ENCODE measurements at places on chromosomes 7 and 10.

- DNase-seq, result no peak
Observed at GRCh38 chr7:128879939-128880746, 17.5 kb downstream of the ATP6V1F start.

GRCh38 chr10:17841050-17841449 lies 31.9 kb downstream of the MRC1 start:
- DNase-seq, result no peak

DNA sequence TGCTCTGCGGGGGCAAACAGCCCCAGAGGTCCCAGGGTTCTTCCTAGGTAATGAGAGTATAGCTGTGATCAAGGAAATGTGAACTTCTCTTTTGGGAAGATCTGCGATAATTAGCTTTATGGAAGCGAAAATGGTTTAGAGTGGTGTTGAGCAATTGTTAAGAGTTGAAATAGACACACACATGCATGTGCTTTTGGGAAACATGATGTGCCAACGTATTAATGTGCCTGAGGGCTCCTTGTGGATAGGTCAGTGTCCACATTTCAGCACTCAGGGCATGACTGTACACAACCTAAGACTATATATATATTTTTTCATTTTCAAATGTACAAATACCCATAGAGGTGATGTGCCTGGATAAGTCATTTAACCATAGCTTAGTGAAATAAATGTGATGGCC lies 67.0 kb downstream of the GSDME start:
- no peak for DNase-seq

DNA sequence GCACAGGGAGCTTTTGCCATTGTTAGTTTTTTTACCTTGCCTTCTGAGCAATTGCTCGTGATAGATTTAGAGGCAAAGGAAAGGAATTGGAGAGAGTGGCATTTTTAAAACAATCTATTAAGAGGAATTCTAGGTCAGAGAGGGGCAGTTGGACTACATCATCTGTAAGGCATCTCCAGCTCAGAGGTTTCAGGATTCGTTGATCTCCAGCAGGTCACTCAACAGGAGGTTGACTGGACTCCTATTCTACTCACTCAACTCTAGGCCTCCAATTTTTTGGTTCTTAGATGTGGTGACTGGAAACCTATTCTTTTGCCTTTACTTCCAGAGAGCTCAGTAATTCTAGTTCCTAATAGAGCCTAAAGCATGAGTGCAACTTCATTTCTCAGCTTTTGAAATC lies 42.8 kb downstream of the TBXAS1 start:
- DNase-seq, result no peak

GRCh38 chr7:80721883-80722615 lies 83.6 kb downstream of the CD36 start:
- DNase-seq, result no peak
